Activated naive CD4-positive, alpha-beta T cell treated with anti-CD3 and anti-CD28 coated beads for 36 hours (primary cell): ENCODE measurements at places on chromosomes 1 and 21.

- DNase-seq, result peak; percentile 31
Observed at GRCh38 chr1:159067699-159068621, 8.6 kb downstream of the AIM2 start.

- no peak for DNase-seq
Observed at GRCh38 chr1:227548119-227548397, 15.3 kb upstream of the ZNF678 start.

DNA sequence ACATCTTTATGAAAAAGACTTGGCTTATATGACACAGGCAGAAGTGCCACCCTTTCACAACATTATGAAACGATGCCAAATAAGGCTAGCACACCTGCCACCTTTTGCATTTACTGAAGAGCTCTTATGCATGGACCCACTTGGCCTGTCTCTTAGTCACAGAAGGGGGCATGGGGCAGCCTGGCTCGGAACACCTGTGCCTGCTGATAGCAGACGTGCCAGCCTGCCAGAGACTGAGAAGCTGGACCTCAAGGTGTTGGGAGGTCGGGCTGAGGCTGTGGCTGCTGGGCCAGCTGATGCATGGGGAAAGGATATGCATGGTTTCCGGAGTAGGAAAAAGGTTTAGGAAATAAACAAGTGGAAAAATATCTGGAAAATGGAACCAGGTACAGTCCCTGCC is 21.5 kb downstream of the RCAN1 start:
- no peak for DNase-seq

GRCh38 chr1:157085421-157085820 is 14.2 kb downstream of the ETV3L start:
- DNase-seq, result no peak

DNA sequence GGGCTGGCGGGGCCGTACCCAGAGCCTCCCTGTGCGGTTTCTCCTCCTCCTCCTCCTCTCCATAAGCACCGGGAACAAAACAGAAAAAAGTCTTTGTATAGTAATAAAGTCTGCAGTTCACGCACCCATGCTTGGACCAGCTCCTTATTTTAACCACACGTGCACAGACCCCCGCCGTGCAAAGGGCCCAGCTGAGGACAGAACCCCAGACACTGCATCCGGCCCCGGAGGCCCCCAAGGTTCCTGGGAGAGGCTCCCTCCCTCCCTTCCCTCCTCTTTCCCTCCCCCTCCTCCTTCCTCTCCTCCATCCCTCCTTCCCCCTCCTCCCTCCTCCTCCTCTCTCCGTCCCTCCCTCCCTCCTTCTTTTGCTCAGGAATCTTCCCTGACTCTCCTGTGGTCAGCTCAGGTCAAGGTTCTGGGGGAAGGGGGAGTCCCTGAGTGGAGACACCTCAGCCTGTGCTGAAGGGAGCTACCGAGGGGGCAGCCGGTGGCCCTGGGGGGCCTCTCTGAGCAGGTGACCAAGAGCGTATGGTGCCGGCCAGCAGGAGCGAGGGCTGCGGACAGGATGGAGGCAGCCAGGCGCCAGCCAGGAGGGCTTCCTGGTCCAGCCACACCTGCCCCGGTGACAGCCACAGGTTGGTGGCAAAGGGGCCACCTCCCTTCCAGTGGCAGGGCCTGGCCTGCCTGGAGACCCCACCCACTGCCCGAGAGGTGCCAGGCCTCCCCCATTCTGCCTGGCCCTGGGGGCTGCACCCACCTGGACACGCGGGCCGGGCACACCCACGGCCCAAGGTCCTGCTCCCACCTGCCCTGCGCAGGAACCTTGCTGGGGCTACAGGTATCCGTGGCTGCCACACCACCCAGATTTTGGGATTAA is 3.2 kb upstream of the TTLL10 start:
- DNase-seq, result no peak

GRCh38 chr1:2383576-2383975 is 7.8 kb downstream of the MORN1 start:
- DNase-seq, result no peak

DNA sequence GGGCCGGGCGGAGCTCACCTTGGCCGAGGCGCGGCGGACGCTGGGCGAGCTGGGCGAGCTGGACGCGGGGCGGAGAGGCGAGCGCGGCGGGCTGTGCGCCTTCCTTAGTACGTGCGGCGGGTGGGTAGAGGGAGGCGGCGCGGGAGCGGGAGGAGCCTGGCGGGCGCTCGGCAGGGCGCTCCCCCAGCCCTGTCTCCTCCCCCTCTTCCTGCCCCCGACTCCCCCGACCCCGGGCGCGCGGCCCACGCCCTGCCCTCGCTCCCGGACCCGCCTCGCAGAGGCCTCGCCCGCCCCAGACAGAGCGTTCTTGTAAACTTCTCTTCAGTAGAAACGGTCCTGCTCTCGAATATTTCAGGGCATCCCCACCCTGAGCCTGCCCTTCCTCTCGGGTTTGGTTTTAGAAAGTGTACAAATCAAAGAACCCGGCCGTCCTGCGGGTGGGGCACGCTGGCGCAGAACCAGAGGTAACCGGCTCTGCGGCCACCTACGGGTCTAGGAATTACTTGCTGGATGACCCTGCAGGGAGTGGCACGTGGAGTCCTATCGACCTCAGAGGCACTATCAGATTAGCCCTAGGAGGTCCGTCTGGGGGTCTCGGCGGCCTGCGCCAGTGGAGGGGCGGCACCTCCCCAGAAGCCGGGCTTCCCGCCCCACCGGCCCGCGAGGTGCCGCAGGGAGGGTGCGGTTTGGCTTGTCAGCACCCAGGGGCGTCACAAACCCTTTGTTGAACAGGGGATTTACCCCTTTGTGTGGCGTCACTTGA is at the start of gene S100A10:
Gene S100A10 (minus strand): TSS at position 126 of the 763 bp plus-strand sequence. CDS start 7,629 bp downstream, outside the sequence.
- DNase-seq, result peak; percentile 73

DNA sequence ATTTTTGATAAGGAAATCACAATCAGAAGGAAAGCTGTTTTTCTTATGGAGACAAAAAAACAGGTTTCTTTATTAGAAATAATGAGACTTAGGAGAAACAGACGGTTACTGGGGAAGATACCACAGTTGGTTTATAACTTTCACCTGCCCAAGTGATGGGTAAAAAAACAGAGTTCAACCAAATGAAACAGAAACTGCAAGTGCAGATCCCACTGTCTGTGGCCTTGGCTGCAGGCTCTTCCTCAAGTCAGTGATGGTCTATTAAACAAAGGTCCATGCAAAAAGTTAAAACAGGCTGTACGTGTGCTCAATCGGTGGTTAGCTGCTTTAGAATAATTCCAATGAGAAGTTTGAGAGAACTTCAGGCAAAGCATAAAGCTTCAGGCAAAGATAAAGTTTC is 112.1 kb upstream of the NEGR1 start:
- DNase-seq, result no peak

GRCh38 chr1:24622218-24622617 is 20.9 kb upstream of the SRRM1 start:
- no peak for DNase-seq

- DNase-seq, result no peak
Observed at GRCh38 chr1:171267391-171267790, 19.1 kb downstream of the FMO1 start.

GRCh38 chr1:152741656-152742055 is 16.2 kb upstream of the KPRP start:
- DNase-seq, result no peak

GRCh38 chr1:5738911-5739462 is 253.2 kb downstream of the NPHP4 start:
- DNase-seq, result no peak

DNA sequence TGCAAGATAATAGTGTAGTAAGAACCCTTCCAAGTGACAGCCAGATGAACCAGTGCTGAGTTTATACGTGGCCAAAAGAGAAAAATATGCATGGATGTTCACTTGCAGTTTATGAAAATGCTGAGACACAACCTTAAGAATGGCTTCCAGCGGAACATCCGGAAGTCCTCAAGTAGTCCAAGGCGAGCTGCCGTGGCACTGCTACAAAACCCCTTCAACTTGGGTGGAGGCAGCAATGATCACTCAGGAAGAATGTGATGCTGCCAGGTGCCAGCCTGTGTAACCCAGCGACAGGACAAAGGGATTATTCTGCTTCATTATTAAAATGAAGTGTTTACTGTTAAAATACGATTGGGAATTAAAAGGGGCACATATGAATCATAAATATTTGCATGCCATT is 179.6 kb downstream of the RUNX1 start:
- no peak for DNase-seq

- DNase-seq, result no peak
Observed at GRCh38 chr1:39656391-39656790, 15.5 kb downstream of the NT5C1A start.

DNA sequence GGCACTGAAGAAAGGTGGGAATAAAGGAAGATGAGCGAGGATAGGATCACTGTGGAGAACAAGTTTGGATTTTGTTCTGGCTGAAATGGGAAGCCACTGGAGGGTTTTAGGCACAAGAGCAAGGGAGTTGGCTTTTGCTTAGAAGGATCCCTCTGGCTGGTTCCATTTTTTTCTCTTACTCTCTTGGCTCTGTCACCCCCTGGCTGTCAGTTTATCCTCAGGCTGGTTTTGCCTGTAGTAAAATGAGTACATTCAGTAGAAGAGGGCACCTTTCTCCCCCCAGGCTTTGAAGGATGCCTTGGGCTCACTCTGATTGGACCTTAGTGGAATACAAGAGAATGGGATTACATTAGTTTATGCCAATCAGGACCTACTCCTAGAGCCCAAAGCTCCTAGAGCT is 17.1 kb downstream of the CACHD1 start:
- peak; percentile 21 for DNase-seq

DNA sequence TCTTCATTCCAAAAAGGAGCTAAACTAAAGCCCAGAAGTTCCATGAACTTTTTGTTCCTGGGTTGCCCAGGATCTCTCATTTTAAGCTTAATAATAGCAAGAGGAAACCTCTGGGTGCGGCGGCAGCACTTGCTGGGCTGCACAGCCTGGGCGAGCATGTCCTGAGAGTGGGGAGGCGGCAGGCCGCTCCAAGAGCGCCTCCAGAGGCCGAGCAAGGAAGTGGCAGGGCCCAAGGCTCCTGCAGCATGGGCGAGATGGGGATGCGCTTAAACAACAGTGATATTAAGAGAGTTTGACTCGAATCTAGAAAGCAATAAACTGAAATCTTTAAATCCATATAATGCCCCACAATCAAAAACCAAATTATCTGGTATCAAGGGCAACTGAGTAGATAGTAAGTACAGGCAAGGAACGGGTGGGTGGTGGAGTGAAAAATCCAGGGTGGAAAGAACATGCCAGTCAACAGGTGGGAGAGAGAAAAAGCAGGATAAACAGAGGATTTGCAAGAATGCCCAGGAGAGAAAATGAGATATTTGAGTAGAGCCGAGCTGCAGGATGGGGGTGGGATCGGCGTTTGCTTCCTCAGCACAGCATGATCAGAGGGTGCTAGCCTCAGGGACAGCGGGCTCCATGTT is 14.1 kb upstream of the TNR start:
- peak; percentile 36 for DNase-seq

- no peak for DNase-seq
Observed at GRCh38 chr1:39177706-39178105, 26.8 kb upstream of the MACF1 start.

DNA sequence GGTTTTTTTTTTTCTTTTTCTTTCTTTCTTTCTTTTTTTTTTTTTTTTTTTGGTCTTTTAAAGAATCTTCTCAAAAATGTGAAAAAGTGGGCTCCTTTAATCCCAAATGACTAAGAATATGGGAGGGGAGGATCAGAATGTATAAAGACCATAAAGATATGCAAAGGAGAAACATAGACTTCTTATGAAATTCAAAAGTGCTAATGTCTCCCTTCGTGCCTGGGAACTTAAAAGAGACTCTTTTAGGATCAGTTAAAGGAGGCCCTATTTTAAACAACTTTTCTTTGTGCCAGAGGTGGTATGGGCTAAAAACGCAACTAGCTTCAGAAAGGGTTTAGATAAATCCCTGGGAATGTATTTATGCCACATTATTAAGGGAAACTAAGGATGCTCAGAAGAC is 54.2 kb upstream of the KAZN start:
- no peak for DNase-seq

DNA sequence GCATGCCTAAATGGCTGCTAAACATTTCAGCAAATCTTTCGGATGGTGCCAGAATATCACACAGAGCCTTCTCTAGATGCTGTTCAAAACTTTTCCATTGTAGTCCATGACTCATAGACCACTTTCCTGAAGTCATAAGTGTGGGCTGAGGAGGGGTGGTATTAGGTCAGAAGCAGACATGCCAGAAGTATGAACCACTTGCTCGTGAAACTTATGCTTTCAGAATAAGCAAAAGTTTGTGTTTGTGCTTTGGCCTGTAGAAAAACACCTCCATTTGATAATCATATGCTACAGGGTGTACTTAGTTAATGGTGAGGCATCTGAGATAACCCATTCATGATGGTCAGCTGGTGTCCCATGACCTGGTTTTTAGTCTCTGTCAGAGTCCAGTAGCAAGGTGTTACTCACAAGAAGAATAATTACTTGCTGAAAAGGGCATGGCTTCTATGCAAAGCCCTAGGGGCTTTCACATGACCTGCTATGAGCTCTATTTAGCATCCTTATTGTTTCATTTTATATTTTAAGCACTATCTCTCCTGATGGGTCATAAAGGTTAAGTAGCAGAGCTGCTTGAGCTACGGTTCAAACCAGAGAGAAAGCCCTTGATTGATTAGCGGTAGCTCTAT is 183.1 kb upstream of the IVNS1ABP start:
- no peak for DNase-seq

DNA sequence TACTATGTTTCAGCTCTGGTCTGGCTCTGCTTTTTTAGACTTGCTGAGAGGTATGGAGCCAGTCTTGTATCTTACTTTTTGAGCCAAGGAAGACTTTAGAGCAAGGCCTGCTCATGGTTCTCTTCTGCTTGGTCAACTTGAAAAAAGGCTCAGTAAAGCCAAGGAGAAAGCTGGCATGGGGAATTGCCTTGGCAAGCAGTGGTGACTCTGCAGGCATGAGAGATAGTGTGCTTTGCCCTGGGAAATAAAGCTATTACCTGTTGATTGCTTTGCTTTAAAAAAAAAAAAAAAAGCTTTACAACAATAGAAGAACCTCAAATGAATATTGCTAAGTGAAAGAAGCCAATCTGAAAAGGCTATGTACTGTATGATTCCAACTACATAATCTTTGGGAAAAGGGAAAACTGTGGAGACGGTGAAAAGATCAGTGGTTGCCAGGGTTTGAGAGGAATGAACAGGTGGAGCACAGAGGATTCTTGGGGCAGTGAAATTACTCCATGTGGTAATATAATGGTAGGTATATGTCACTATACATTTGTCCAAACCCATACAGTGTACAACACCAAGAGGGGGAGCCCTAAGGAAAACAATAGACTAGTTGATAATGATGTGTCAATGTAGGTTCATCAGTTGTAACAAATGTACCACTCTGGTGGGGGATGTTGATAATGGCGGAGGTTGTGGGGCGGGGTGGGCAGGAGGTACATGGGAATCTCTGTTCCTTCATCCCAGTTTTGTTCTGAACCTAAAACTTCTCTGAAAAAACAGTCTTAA is 87.6 kb downstream of the HMCN1 start:
- DNase-seq, result no peak

- DNase-seq, result no peak
Observed at GRCh38 chr1:227902641-227902990, 45.1 kb downstream of the WNT9A start.

GRCh38 chr1:232090816-232091215 is 464.2 kb downstream of the DISC1 start:
- DNase-seq, result no peak

DNA sequence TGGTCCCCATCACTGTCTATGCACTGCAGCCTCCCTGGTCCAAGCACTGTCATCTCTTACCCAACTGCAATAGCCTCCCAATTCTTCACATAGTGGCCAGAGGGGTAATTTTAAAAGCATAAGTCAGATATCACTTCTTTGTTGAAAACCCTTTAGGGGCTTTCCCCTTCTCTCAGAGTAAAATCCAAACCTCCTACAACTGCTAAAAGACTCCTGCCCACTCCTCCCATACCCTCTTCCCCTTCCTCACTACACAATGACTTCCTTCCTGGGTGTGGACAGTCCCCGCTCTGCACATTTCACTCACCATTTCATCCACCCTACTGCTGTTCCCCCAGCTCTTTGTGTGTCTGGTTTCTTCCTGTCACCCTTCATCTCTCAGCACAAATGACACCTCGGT is 8.3 kb downstream of the MCOLN2 start:
- DNase-seq, result peak; percentile 45
